ENCODE measurements at places on chromosomes 11 and 22.

DNA sequence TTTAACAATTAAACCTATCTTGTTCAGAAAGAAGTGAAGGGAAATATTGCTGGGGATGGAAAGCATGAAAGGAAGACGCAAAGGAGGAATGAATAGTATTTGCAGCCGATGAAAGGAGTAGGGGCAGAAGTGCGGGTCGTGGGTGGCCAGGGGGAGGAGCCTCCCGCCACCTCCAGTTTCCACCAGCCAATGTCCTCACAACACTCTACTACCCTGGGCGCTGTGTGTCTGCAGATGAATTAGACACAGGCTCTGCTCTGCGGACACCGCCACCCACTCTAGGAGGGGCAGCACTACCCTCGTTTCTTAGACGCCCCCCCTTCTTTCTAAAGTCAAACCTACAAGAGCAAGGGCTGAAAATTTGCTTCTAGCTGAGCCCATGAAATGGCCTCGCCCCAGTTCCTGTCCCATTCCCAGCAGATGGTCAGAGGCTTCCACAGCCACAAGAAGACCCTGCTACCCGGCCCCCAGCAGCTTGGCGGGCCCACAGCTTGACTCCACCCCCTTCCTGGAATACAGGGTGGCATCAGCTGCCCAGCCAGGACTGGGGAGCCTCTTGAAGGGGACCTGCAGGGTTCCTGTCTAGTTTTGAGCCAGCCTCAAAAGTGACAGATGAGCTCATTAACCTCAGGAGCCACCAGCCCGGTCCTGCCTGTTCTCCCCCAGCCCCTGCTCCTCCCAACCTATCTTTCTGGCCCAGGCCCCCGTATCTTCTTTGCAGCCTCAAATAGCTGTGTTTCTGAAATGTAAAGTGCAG is 268.1 kb downstream of the BUD13 start:
- no peak for DNase-seq

DNA sequence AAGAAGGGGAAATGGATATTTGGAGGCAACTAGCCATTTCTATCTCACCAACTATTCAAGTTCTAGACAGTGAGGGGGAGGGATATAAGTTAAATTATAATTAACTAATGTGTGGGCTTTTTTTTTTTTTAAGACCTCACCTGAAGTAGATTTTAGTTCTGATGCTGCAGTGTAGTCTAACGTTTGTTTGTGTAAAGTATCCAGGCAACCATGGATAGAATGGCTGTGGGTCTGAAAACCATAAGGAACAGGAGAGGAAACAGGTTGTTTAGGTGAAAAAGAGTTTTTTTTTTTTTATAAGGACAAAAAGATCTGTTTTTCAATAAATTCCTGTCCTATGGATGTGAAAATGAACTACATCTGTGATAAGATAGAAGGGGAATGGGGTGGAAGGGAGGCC is 262.4 kb upstream of the PLET1 start:
- no peak for DNase-seq

DNA sequence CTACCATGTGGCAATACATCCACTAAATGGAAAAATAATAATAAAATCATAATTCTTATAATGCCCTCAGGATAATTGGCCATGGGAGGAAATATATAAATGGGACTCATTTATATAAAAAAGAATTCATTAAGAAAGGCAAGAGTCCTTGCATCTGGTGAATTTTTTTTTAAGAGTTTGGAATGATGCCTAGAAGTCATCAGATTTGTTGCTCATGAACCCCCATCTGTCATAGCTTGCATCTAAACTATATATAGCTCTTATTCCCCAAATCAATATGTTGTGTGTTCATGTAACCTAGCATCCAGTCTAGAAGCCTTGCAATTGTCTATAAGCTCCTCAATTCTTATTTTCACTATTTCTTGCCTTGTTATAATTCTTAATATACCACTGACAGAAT is 75.9 kb downstream of the CADM1 start:
- DNase-seq = no peak

DNA sequence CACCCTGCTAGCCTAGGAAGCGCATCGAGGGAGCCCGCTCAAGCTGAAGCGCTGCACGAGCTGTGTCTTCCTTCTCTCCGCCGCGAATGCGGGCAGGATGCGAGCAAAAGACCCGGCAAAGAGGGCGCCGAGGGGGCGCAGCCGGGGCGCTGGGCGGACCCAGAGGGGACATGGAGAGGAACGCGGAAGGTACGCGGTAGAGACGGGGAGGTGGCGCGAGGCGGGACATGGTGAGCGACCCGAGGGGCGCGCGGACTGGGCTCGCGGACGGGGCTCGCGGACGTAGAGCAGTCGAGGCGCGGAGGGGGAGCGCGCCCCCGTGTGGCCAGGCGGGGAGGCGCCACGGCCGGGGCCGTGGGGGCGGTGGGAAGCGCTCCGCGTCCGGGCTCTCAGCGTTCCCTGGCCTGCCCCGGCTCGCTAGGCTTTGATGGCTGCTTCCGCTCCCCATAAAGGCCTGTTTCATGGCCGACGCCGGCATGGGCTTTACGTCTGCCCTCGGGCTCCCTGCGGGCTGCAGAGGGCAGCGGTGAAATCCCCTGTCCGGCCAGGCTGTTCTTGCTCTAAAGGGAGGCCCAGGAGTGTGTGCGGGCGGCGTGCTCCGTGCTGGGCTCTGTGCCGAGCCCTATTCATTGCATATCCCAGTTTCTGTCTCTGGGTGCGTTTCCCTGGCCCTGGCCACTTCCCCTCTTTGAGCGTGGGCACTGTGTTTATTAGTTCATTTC is 31.2 kb upstream of the TRIM29 start:
- no peak for DNase-seq

DNA sequence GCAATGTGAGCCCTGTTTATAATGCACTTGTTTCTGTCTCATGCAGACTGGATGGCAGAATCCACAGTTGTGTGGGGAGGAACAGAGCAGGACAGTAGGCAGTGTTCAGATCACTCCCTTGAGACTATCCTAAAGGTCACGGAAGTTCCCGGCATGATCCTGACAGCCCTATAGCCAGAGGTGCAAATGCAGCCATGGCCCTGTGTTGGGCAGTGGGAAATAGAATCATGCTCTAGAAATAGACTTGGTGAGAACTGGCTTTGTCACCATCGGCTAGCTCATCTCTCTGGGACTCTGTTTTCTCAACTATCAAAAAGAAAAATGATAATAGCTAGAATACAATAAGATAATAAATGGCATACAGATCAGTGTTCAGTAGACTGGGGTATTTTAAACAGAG is 123.2 kb downstream of the FEZ1 start:
- DNase-seq = no peak

GRCh38 chr22:30000566-30000965 is 79.7 kb upstream of the HORMAD2 start:
- no peak for DNase-seq

DNA sequence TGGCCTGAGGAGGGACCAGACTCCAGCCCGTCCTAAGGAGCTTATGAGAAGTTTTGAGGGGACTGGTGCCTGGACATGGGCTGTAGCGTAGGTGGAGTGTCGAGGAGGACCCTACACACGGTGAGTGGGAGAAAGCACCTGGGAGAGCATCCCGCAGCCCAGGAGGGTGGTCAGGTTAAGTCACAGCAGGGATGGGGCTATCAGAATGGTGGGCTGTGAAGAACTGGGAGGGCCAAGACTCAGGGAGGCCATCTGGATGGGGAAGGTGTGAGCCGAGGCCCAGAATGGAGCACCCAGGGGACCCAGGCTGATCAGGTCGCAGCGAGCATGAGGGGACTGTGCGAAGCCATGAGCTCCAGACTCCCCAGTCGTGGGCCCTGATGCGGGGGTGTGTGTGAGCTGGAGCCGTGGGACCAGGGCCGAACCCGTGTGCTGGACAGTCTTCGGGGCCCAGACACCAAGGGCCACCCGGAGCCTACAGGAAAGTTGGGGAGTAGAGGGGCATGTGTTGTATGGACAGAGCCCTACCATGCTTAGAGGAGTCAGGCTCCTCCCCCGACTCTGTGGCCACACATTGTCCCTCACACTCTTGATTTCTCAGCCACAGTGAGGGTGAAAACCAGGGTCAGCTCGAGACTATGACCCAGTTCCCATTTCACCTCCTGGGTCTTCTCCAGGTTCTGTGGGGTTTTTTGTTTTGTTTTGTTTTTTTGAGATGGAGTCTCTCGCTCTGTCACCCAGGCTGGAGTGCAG is 54.3 kb downstream of the BCR start:
- DNase-seq = no peak

DNA sequence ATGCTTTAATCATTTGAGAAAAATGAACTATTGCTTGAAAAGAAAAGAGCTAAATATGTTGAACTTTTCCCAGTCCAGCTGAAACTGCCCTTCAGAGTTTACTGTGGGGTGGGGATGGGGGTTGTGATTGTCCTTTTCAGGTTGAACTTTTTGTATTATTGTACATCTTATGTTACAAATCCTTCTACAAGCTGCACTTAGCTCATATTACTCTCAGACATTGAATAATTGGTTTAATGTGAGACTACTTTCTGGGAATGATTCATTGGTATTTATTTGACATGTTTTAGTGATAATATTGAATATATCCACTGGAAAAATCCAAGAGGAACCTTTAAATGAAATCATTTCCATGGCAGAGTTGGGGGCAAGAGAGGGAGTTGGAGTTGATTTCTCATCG is 84.9 kb downstream of the ATXN10 start:
- DNase-seq = no peak

DNA sequence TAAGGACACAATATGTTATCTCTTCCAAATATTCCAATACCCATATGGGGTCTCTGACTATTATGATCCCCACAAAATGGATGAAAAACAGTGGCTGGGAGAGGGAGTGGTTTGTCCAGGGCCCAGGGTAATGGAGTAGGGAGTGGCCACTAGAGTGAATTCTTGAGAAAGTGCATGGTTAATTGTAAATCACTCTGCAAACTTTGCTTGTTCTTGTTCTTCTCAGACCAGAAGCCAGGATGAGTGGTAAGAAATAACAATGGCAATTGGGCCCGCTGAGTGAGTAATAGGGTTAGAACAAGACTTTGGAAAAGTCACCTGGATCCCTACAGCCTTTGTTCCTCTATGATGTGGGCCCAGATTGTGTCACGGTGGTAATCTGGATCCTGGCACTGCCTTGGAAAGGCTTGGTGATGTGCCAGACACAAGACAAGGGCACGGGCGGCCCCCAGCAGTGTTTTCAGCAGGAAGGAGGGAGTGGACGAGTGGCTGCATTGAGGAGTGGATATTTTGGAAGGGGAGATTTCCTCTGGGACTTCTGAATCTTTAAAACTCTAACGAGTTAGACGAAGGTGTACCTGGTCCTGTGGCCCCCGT is 18.2 kb upstream of the KIRREL3 start:
- no peak for DNase-seq

- DNase-seq = no peak
Measured at GRCh38 chr22:50058906-50059880, 1.1 kb upstream of the TTLL8 start.

DNA sequence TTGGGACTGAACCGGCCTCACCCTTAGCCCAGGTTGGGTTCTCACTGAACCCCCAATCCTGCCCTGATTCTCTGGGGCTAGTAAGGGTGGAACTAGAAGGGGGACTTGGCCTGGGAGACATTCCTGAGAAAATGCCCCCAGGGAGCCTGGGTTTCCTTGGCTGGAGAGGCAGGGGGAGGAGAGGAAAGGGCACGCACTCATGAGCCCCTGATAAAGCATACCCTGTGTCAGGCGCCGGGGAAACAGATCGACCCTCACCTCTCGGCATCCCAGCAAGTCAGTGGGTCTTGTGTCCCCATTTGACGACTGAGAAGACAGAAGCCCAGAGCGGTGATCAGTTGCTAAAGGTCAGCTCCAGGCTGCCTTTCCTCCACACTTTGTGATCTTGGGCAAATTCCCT is 47.7 kb upstream of the RTL6 start:
- DNase-seq = no peak

DNA sequence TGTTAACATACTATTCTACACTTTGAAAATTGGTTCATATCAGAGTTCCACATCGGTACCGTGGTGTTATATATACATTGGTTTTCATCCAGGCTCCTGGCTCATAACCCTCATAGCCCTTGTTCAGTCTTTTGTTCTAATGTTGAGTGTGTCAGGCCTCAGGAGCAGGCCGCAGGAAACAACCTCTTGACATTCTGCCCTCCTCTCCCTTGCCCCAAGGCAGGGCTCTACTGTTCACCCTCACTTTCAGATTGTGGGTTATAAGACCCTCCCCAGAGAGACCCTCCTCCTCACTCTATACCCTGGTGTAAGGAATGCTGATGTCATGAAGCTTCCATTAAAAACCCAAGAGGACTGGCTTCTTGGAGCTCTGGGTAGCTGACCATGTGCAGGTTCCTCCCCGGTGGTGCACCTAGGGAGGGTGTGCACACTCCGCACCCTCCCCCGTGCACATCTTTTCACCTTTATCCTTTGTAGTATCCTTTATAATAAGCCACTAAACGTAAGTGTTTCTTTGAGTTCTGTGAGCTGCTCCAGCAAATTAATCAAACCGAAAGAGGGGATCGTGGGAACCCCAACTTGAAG is 12.1 kb downstream of the SSH3 start:
- DNase-seq = no peak

- no peak for DNase-seq
Measured at GRCh38 chr11:100972046-100972445, 157.6 kb downstream of the PGR start.

GRCh38 chr11:2219318-2220017 is 47.9 kb upstream of the TH start:
- no peak for DNase-seq

DNA sequence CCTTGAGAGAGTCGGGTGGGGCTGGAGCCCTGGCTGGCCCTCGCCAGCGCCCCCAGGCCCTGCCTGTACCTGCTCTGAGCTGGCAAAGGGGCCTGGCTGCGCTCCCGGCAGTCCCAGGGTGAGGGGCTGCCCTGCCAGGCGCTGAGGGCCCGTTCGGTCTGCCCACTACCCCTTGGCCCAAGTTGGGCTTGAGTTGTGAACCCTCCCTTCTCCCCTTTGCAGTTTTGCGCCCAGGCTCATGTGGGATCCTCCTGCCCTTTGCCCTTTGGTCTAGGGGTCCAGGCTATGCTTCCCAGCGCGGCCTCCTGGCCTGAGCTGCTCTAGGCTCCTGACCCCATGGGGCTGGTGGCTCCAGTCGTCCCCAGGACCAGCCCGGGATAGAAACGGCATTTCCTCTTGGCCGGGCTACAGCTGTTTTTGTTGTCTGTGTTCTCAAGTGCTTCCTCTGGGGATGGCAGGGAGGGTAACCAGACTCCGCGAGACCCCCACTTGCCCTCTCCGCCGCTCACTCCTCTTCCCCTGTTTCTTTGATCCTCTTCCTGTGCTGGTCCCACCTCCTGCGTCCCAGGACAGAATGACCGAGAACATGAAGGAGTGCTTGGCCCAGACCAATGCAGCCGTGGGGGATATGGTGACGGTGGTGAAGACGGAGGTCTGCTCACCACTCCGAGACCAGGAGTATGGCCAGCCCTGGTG is 34.9 kb downstream of the PRDM11 start:
- DNase-seq = no peak

DNA sequence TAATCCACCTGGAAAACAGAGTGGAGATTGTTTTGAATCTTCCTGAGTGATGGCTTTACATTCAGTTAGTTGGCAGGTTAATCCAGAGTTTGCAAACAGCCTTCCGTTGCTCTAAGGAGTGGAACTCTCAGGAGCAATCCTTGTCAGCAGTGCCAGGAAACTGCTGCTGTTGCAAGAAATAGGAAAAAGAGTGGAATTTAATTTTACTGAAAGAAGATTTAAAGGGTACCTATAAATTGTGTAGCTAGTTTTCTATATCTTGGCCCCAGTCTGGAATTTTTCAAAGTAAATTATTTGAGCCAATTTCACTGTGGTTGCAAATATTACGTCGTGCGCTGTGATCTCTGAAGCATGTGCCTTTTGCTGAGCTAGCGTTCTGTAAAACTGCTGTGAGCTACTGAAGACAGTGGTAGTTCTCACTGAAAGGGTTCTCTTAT is 55.5 kb upstream of the SLC5A12 start:
- DNase-seq = no peak

Data from non-pigmented ciliary epithelial cell (primary cell).